ENCODE measurements at places on chromosomes 12 and 14. TPM values are rescaled to one million over a fixed set of nuclear protein-coding genes. Genes with fewer than 3 reads are reported as not detected.

SNAPC1 gene
- 3.4 TPM for polyA plus RNA-seq

PLEKHG7 gene
- not detected for polyA plus RNA-seq

PAX9 gene
- polyA plus RNA-seq, result not detected

IL22 gene
- polyA plus RNA-seq, result not detected

TWF1 gene
- polyA plus RNA-seq, result 21.7 TPM

RND1 gene
- polyA plus RNA-seq, result 0.63 TPM

KLRD1 gene
- polyA plus RNA-seq, result 1,034 TPM

RNASE3 gene
- polyA plus RNA-seq, result not detected

STYK1 gene
- polyA plus RNA-seq, result 2.8 TPM

TMEM179 gene
- polyA plus RNA-seq, result not detected

TMEM253 gene
- polyA plus RNA-seq, result not detected

All from immature natural killer cell (primary cell).